ENCODE measurements at places on chromosomes 4 and X.

GRCh38 chrX:123086768-123087167, 97.3 kb upstream of the GRIA3 start:
- no peak for DNase-seq

DNA sequence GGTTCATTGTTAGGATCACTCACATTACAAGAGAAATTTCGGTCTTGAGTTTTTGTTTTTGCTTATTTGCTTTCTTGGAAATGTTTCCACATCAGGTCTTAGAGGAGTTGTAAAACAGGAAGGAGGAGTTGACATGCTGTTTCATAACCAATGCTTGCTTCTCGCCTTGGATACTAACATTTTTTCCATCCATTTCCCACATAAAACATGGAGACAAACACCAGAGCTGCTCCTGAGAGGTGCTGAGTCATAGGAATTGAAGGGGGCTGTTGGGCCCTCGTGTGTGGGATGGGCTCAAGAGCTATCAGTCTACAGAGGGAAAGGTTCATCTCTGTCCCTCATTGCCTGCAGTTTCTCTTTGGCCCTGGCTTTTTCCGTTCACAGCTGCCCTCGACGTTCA, 29.9 kb downstream of the TBL1X start:
- no peak for DNase-seq

GRCh38 chr4:154160519-154161301, 330.9 kb downstream of the DCHS2 start:
- DNase-seq = no peak

GRCh38 chrX:147846676-147847075, 65.0 kb upstream of the FMR1 start:
- DNase-seq = no peak

GRCh38 chr4:41204400-41204978, 9.9 kb downstream of the APBB2 start:
- no peak for DNase-seq

- no peak for DNase-seq
These were observed 57.2 kb downstream of the SCML2 start for GRCh38 chrX:18297251-18297650.

GRCh38 chr4:139562067-139562684, 6.2 kb upstream of the SETD7 start:
- DNase-seq = no peak

Measured in NCI-H187 treated with DMSO at 0.1 percent for 48 hours (cell line).